ENCODE measurements at places on chromosomes 3 and 15. TPM values are rescaled to one million over a fixed set of nuclear protein-coding genes. Genes with fewer than 3 reads are reported as not detected.

Gene GOLGA8T
- not detected for total RNA-seq

- DNase-seq: no peak
These were observed 3.0 kb upstream of the MAP1A start for GRCh38 chr15:43514241-43515057.

DNA sequence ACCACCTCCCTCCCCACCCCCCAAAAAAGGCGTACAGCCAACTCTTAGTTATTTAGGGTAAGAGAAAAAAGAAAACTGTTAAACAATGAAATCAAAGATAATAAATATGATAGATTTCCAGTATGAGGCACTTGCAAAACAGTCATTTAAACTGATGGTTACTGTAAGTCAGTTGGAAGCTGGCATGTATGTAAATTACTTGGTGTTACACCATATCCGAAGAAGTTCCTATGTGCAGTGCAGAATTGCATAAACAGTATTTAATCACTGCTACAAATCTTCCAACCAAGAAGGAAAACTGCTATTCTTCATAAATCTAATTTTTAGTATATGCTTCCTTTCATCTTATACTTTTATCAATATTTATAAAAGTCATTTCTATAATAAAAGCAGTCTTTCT is 62.0 kb downstream of the LEO1 start:
- no peak for DNase-seq

GRCh38 chr3:17239417-17239816 is 354.7 kb downstream of the PLCL2 start:
- no peak for DNase-seq

Gene CCK
- not detected for total RNA-seq

Measured in uterus (tissue), 4 donors.